ENCODE measurements at places on chromosomes 3 and 15. TPM values are rescaled to one million over a fixed set of nuclear protein-coding genes. Genes with fewer than 3 reads are reported as not detected.

Gene CPA3
- not detected for total RNA-seq

Gene MCTP2
- 58.9 TPM for total RNA-seq

Gene MYRIP
- total RNA-seq = 36.1 TPM

Gene CADM2
- not detected for total RNA-seq

Gene UBE3A
- total RNA-seq = 121 TPM

Gene CELSR3
- 7.0 TPM for total RNA-seq

Gene ANKUB1
- total RNA-seq = not detected

Gene BTLA
- not detected for total RNA-seq

Gene FBXW12
- not detected for total RNA-seq

Gene HES1
- 20.2 TPM for total RNA-seq

DNA sequence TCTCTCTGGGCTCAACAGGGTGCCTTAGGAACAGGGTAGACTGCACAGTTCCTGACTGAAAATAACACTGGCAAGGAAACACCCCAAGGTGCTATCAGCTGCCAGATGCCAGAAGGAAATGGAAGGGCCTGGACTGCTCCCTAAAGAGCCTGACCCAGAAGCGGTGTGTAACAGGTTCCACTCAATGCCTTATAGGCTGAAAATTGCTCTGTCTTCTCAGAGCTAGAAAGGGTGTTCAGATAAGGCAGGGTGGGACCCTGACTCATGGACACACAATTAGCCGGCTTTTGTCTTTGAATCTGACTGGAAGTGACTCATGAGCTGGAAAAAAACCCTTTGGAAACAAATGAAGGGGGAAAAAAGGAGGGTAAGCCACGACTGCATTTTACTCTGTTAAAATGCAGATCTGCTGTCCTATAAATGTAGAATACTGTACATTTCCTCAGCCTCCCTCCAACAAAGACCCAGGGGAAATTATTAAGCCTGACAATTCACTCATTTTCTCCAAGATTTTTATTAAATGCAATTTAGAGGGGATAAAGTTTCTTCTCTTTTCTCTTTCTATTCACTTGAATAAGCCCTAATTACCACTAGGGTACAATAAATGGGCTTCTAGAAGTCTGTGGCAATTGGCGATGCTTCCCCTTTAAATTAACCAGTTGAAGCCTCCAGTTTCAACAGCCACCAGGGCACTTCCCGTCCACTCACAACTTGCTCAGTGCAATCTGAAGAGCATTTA lies 160.2 kb upstream of the TBL1XR1 start:
- no peaks in the 10 kb centered on the region for H3K27me3 ChIP-seq
- H3K27ac ChIP-seq = no peak overlapping the region
- peak; percentile 51 for DNase-seq
- no peaks in the 10 kb centered on the region for H3K36me3 ChIP-seq

DNA sequence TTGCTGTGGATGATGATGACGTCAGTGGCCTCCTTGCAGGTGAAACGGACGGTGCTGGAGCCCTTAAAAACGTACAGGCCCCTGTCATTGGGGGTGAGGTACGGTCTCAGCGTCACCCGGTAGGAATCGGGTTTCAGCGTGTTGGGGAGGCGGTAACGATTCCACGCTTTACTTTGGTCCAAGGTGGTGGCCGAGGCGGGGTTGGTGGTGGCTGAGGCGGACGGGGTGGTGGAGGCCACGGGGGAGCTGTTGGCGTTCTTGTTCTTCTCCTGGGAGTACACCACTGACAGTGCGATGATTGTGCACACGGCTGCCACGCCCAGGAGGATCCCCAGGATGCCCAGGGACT lies 8.5 kb downstream of the ANPEP start:
- H3K27me3 ChIP-seq = no peaks in the 10 kb centered on the region
- H3K36me3 ChIP-seq = no peaks in the 10 kb centered on the region
- DNase-seq = no peak
- H3K27ac ChIP-seq = no peak overlapping the region
- H3K4me3 ChIP-seq = no peak overlapping the region

GRCh38 chr3:128994581-128995546 lies 988 bp upstream of the CFAP92 start:
- H3K4me1 ChIP-seq = peaks cover 8% of the 10 kb centered on the region
- no peak overlapping the region for H3K27ac ChIP-seq
- H3K27me3 ChIP-seq = no peaks in the 10 kb centered on the region
- no peak for DNase-seq
- no peak overlapping the region for H3K4me3 ChIP-seq

DNA sequence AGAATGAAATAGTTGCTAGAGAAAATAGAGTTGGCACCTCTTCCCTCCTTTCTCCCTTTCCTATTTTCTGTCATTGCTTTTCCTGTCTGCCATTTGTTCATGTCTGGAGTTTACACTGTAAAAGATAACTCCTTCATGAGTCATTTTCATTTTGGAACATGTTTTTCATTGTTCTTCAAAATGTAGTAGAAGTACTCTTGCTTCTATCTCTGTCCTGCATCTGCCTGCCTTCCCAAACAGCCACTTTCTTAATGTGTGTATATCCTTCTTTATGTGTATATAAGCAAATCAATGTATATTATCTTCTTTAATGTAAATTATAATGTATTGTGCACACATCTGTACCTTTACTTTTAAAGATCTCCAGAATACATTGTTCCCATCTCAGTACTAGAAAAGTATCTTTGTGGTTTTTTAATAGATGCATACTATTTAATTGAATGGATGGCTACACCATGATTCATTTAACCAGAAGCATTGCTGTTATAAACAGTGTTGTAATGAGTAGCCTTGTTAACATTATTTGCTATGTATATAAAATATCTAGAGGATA lies 41.1 kb downstream of the TSC22D2 start:
- H3K4me1 ChIP-seq = peaks cover 19% of the 10 kb centered on the region
- no peak for DNase-seq
- no peak overlapping the region for H3K4me3 ChIP-seq
- no peaks in the 10 kb centered on the region for H3K36me3 ChIP-seq
- H3K27ac ChIP-seq = no peak overlapping the region

DNA sequence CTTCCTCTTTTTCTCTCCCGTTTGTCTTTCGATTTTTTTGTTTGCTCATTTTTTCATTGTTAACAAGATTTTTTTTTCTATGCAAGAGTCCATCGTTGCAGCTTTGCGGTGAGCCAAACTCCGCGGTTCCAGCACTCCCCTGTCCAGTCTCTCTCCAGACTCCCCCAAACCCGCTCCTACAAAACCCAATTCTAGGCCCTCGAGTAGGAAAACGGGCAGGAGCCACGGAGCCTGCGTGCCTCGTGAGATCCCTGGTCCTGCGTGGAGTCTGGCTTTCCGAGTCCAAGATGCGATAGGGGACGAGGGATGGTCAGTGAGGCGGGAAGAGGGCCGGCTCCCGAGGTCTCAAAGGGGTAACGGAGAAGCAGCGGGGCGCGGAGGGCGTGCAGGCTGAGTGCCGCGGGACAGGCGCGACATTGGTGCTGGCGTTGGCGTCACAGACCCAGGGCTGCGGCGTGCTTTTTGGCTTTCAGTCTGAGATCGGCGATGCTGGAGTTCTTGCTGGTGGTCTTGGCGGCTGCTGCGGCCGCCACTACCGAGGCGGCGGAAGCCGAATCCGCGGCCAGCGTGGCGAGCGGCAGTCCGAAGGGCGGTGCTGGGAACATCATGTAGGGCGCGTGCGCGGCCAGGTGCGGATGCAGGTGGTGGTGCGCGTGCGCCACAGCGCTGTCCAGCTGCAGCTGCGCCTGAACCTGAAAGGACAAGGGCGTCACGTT lies 8.5 kb downstream of the SHOX2 start:
- H3K4me3 ChIP-seq = peak overlapping the region; percentile 73
- peak; percentile 95 for DNase-seq
- H3K4me1 ChIP-seq = peaks cover 41% of the 10 kb centered on the region
- H3K27me3 ChIP-seq = no peaks in the 10 kb centered on the region

- H3K27ac ChIP-seq = no peak overlapping the region
- H3K4me3 ChIP-seq = no peak overlapping the region
- no peaks in the 10 kb centered on the region for H3K27me3 ChIP-seq
- DNase-seq = no peak
- no peaks in the 10 kb centered on the region for H3K36me3 ChIP-seq
Measured at GRCh38 chr3:170572665-170573253, 13.1 kb downstream of the SLC7A14 start.

- DNase-seq = peak; percentile 58
- H3K36me3 ChIP-seq = no peaks in the 10 kb centered on the region
- H3K4me1 ChIP-seq = no peaks in the 10 kb centered on the region
- no peaks in the 10 kb centered on the region for H3K27me3 ChIP-seq
- no peak overlapping the region for H3K4me3 ChIP-seq
Measured at GRCh38 chr3:154040283-154040682, 80.9 kb upstream of the ARHGEF26 start.

- H3K27me3 ChIP-seq = no peaks in the 10 kb centered on the region
- H3K4me1 ChIP-seq = no peaks in the 10 kb centered on the region
- DNase-seq = no peak
- no peaks in the 10 kb centered on the region for H3K36me3 ChIP-seq
- H3K27ac ChIP-seq = no peak overlapping the region
Measured at GRCh38 chr3:101128001-101128400, 134.8 kb upstream of the ABI3BP start.

GRCh38 chr15:35308802-35309201 lies 223.7 kb upstream of the NANOGP8 start:
- no peak for DNase-seq
- H3K27ac ChIP-seq = no peak overlapping the region
- no peaks in the 10 kb centered on the region for H3K4me1 ChIP-seq
- no peaks in the 10 kb centered on the region for H3K27me3 ChIP-seq

DNA sequence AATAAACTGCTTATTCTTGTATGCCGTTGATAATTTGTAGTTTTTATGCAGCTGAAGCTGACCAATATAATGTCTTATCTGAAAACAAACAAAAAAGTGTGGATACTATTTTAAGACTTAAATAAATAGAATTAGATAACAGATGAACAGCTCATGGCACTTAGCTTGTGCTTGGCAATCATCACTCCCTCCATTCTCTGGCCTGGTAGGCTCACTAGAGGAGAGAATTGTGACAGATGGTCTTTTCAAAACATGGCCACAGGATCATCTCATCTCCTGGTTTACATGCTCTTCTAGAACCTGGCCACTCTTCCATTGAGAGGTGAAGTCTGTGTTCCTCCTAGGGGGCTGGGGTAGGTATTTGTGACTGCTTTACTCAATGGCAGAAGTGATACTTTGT lies 58.4 kb upstream of the RBP1 start:
- H3K27me3 ChIP-seq = no peaks in the 10 kb centered on the region
- DNase-seq = no peak
- no peak overlapping the region for H3K27ac ChIP-seq

DNA sequence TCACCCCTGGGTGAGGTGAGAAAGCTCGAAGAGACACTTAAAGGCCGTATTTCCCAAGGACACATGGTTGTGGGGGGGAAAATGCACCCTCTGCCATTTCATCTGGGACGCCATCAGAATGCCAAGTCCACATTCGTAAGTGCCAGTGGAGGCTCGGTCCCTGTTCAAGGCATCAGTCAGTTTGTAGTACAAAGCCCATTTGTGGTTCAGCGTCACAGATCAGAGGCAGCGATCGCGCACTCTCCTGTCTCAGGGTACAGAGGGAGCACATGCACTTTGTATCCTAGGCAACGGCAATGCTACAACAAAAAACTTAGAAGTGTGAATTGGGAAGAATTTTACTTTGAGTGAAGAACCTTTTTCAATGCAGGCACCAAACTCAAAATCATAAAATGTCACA lies 27.2 kb downstream of the SEMA6D start:
- 0 out of 2 replicates have a peak, but pooled peaks cover 3% of the 10 kb centered on the region for H3K27me3 ChIP-seq
- H3K4me1 ChIP-seq = no peaks in the 10 kb centered on the region
- no peak overlapping the region for H3K4me3 ChIP-seq
- no peak for DNase-seq
- H3K27ac ChIP-seq = no peak overlapping the region
- H3K36me3 ChIP-seq = no peaks in the 10 kb centered on the region

GRCh38 chr3:159528251-159528895 lies 460.3 kb upstream of the IL12A start:
- no peaks in the 10 kb centered on the region for H3K27me3 ChIP-seq
- no peak for DNase-seq
- H3K36me3 ChIP-seq = no peaks in the 10 kb centered on the region
- no peak overlapping the region for H3K4me3 ChIP-seq

DNA sequence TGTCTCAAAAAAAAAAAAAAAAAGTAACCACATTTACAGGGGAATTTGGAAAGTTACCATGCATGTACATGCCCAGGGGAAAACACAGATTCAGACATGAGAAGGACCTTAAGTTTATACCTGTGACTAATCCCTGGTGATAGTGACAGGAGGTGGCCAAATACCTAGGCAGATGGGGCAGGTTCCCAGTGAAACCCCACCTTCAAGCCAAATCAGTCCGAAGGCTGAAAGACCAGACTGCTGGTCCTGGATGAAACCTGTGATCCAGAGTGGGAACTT lies 15.8 kb downstream of the SPCS1 start:
- H3K36me3 ChIP-seq = peaks cover 16% of the 10 kb centered on the region
- no peak overlapping the region for H3K4me3 ChIP-seq
- H3K4me1 ChIP-seq = no peaks in the 10 kb centered on the region
- H3K27ac ChIP-seq = no peak overlapping the region
- no peak for DNase-seq

GRCh38 chr15:31150732-31151231 lies 49.3 kb upstream of the TRPM1 start:
- no peaks in the 10 kb centered on the region for H3K4me1 ChIP-seq
- H3K36me3 ChIP-seq = no peaks in the 10 kb centered on the region
- DNase-seq = no peak
- H3K27ac ChIP-seq = no peak overlapping the region
- H3K27me3 ChIP-seq = no peaks in the 10 kb centered on the region
- H3K4me3 ChIP-seq = no peak overlapping the region

DNA sequence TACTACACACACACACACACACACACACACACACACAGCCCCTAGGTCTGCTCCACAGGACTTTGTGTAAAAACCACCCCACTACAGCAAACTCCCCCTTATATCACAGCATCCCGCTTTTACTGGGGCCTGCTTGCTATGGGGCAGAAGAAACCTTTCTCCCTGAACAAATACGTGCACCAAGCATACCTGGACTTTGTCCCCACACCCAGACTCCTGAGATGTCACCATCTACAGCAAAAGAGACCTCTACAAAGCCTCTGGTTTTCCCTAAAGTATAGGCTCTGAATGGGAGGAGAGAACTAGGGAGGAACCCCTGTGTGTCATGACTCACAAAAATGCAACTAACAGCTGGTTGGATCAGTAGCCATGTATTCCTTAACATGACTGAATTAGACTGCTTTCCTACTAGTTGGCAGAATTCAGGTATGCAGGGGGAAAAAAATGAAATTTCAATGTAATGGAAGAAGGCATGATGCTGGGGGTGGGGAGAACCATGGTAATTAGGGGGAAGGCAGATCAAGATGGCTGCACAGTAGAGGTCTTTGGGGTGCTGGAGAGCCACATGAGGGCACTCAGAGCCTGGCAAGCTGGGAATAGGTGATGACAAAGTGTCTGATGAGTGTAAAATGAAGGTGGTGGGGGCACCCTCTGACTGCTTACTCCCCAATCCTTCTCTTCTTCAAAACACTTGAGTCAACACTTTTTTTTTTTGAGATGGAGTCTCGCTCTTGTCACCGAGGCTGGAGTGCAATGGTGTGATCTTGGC lies 45.9 kb downstream of the DAPK2 start:
- no peak for DNase-seq
- H3K4me1 ChIP-seq = peaks cover 50% of the 10 kb centered on the region
- H3K36me3 ChIP-seq = no peaks in the 10 kb centered on the region

Data from Karpas-422 (cell line).